Breast epithelium (tissue), 4 donors: ENCODE measurements at places on chromosomes 5 and 9.

GRCh38 chr5:4017076-4017803, 421.6 kb downstream of the IRX1 start:
- H3K4me1 ChIP-seq, result peaks cover 3% of the 10 kb centered on the region
- DNase-seq, result no peak
- H3K27ac ChIP-seq, result no peak overlapping the region

DNA sequence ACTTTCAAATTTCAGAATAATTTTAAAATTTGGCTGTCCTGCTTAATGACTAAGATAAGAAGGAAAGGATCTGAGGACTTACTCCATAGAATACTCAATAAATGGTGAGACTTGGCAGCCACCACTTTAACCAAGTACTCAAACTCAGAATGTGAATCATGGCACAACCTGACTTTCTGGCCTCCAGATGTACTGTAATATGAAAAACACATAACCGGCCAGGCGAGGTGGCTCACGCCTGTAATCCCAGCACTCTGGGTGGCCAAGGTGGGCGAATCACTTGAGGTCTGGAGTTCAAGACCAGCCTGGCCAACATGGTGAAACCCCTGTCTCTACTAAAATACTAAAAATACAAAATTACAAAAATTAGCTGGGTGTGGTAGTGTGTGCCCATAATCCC, 10.0 kb upstream of the MARCHF6 start:
- DNase-seq, result no peak
- no peak overlapping the region for H3K4me3 ChIP-seq
- H3K27ac ChIP-seq, result no peak overlapping the region
- no peaks in the 10 kb centered on the region for H3K36me3 ChIP-seq

GRCh38 chr5:42642006-42642405, 114.6 kb upstream of the CCDC152 start:
- no peak for DNase-seq
- no peaks in the 10 kb centered on the region for H3K36me3 ChIP-seq
- no peaks in the 10 kb centered on the region for H3K4me1 ChIP-seq
- no peaks in the 10 kb centered on the region for H3K27me3 ChIP-seq

DNA sequence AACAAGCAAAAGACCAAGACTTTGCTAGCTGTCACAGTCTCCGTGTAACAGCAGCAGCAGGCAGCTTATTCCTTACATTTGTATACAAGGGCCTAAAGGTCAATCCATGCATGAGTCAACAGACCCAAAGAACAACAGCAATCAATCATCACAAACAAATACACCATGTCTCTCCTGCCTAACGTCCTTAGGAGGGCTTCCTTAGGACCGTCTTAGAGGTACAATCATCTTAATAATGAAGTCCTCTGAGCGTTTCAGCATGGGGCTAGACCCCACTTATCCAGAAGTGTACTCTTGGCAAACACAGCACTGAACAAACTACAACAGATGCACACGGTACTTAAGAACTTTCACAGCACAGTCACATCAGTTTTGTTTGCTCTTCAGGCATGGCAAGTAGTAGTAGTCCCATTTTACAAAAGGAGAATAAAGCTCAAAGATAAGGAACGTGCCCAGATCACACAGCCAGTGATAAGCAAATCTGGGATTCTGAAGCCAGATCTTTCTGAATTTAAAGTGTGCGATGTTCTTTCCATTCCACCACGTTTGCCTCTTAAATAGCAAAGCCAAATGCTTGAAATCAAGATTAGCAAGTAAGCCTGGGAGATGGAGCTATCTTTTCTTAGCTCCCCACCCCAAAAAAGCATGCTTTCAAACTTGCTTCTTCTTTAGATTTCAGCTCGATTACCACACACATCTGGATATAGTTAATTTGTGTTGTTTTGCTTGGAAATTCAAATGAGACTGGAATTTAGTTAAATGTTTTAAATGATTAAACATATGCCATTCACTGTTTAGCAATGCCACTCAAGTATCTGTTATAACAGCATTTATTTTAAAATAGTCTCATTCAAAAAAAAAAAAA, 24.2 kb downstream of the PSMB7 start:
- no peaks in the 10 kb centered on the region for H3K36me3 ChIP-seq
- H3K4me1 ChIP-seq, result peaks cover 5% of the 10 kb centered on the region
- DNase-seq, result no peak
- no peak overlapping the region for H3K27ac ChIP-seq
- H3K27me3 ChIP-seq, result no peaks in the 10 kb centered on the region

GRCh38 chr9:133129001-133129795, 8.2 kb upstream of the RALGDS start:
- DNase-seq, result no peak
- H3K4me3 ChIP-seq, result no peak overlapping the region
- no peaks in the 10 kb centered on the region for H3K36me3 ChIP-seq
- no peaks in the 10 kb centered on the region for H3K27me3 ChIP-seq

DNA sequence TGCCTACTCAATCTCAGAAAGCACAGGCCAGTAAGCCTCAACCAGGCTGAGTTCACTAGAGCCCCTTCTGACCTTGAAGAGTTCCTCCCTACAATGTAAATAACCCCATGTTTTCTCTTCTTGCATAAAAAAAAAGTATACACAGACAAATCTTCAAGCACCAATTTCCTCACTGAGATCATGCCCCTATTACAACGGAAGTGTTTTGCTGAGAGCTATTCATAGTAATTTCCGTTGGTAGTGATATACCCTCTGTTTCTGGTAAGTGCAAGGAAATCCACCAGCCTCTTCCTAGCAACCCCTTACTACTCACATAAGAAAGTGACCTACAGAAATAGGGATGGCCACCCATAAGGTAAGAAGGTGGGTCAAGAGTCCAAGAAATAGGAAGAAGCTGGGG, 76.4 kb upstream of the TARS1 start:
- H3K27me3 ChIP-seq, result no peaks in the 10 kb centered on the region
- DNase-seq, result no peak
- no peak overlapping the region for H3K4me3 ChIP-seq
- no peaks in the 10 kb centered on the region for H3K4me1 ChIP-seq
- H3K36me3 ChIP-seq, result no peaks in the 10 kb centered on the region

- H3K27ac ChIP-seq, result no peak overlapping the region
- no peaks in the 10 kb centered on the region for H3K4me1 ChIP-seq
- peaks cover 4% of the 10 kb centered on the region for H3K27me3 ChIP-seq
- H3K4me3 ChIP-seq, result no peak overlapping the region
Measured at GRCh38 chr9:123350590-123351310, 5.2 kb upstream of the CRB2 start.

- DNase-seq, result no peak
- no peaks in the 10 kb centered on the region for H3K36me3 ChIP-seq
- no peak overlapping the region for H3K4me3 ChIP-seq
- no peak overlapping the region for H3K27ac ChIP-seq
- no peaks in the 10 kb centered on the region for H3K27me3 ChIP-seq
Measured at GRCh38 chr5:170617533-170618490, 114.0 kb downstream of the KCNIP1 start.

GRCh38 chr5:148645527-148645926, 8.8 kb downstream of the HTR4 start:
- DNase-seq, result no peak
- H3K4me1 ChIP-seq, result no peaks in the 10 kb centered on the region
- H3K36me3 ChIP-seq, result no peaks in the 10 kb centered on the region
- no peak overlapping the region for H3K27ac ChIP-seq

GRCh38 chr5:41371738-41372137, 138.7 kb downstream of the PLCXD3 start:
- no peak overlapping the region for H3K27ac ChIP-seq
- no peak overlapping the region for H3K4me3 ChIP-seq
- DNase-seq, result no peak

- no peaks in the 10 kb centered on the region for H3K27me3 ChIP-seq
- H3K27ac ChIP-seq, result peak overlapping the region; percentile 91
- H3K36me3 ChIP-seq, result peaks cover 6% of the 10 kb centered on the region
Measured at GRCh38 chr5:1329111-1329579, 15.8 kb downstream of the CLPTM1L start.

DNA sequence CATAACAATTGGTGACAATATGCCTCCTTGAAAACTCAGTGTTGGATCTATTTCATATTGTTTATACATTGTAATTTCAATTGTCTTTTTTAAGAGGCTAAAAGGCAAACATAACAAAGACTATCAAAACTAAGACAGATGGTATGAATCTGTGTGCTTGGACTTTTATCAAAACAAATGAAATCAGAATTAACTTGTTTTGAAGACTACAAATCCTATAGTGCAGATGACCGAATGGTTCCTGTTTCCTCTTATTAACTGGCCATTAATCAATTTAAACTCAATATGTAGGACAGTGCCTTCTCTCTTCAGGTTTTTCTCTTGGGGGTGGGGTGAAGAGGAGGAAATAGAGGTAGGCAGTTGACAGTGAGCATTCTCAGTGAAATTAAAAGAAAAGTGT, 366.9 kb upstream of the GRAMD2B start:
- no peak overlapping the region for H3K4me3 ChIP-seq
- H3K27me3 ChIP-seq, result no peaks in the 10 kb centered on the region
- no peak for DNase-seq
- H3K36me3 ChIP-seq, result no peaks in the 10 kb centered on the region
- H3K4me1 ChIP-seq, result no peaks in the 10 kb centered on the region

DNA sequence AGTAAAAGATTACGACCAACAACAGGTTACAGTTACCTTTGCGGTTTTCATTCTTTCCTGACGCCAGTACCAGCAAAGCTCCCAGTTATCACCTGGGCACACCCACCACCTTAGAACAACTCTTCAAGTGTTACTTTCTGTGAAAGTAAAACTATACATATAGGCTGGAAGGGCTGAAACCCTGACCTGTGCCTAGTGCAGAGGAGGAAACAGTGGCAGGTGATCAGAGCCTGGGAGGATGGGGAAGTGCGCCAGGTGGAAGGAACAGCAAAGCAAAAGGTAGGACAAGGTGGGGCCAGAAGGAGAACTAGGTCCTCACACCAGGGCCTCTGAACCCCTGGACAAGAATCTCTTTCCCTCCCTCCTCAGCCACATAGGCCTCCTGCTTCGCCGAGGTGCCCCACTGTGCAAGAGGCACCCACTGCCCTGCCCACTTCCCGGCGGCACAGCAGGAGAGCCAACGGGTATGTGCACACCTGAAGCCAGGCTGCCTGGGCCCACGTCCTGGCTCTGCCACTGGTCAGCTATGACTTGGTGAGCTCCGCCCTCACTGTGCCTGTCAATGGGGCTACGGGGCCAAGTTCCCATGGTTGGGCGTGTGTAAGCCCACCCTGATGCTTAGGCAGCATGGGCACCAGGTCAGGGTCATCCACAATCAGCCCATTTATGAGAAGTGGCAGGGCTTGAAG, 26.9 kb downstream of the BICD2 start:
- no peaks in the 10 kb centered on the region for H3K36me3 ChIP-seq
- H3K27ac ChIP-seq, result peak overlapping the region; percentile 88
- no peak for DNase-seq
- no peaks in the 10 kb centered on the region for H3K27me3 ChIP-seq
- H3K4me1 ChIP-seq, result peaks cover 8% of the 10 kb centered on the region
- no peak overlapping the region for H3K4me3 ChIP-seq
